ENCODE measurements at places on chromosomes 11 and 22.
A peak's percentile ranks its signal among the peaks of the same experiment; 100 is the strongest.

- no peak for DNase-seq
Observed at GRCh38 chr11:109526931-109527330, 104.9 kb downstream of the C11orf87 start.

GRCh38 chr11:25928076-25928475, 403.9 kb upstream of the ANO3 start:
- no peak for DNase-seq

DNA sequence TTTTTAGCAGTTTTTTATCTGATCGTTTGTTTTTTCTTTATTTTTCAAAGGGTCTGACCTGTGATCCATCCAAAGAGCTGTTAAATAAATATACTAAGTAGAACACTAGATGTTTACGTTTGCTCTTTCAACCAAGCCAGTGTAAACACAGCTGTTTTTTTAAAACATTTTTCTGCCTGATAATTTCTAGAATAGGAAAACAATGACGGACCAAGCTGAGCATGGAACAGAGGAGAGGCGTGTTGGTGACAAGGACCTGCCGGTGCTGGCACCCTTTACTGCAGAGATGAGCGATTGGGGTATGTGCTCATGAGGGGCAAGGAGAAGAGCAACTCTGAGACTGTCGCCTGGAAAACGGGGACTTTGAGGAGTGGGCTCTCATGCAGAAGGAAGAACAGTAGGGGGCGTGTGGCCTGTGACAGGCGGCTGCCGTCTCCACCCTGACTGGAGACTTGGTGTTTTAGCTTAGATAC, 28.6 kb upstream of the PANX2 start:
- no peak for DNase-seq

DNA sequence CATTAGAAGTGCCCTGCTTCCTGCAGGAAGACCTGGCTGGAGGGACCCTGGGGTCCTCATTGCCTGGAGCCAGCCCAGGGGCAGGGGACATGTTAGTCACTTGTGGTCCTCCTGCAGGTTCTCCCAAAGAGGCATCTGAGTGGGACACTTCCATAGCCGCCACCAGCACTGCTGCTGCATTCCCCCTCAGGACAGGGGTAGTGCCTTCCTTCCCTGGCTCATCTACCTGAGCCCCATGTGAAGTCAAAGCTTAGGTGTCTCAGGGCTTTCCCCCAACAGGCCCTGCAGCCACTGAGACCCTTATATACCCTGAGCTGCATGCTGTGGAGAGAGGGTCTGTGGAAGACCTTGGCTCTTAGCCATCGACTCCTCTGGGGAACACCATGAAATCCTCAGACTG, 45.0 kb upstream of the VPREB1 start:
- DNase-seq = no peak

DNA sequence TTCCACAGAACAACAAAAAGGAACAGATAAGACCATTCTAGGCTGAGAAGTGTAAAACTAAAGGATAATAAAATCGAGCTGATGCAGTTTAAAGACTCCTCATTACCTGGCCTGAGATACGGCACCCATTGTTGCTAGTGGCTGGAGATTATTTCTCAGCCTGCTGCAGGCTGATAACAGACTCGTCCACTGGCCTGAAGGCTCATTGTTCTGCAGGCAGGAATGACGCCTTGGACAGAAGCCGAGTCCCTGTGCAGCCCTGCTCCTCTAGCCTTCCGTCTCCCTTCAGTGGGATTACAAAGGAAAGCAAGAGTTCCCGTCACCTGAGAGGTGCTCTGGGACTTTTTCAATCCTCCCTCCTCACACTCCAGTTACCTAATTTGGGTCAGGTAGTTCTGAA, 1065.3 kb downstream of the OPCML start:
- no peak for DNase-seq

GRCh38 chr11:72744474-72744873, 7.7 kb downstream of the ARAP1 start:
- no peak for DNase-seq

GRCh38 chr11:116862185-116862584, 24.8 kb upstream of the APOA1 start:
- no peak for DNase-seq

- DNase-seq = no peak
Observed at GRCh38 chr11:1630271-1630670, 696 bp downstream of the KRTAP5-5 start.

- DNase-seq = no peak
Observed at GRCh38 chr11:132895340-132895739, 637.0 kb downstream of the OPCML start.

DNA sequence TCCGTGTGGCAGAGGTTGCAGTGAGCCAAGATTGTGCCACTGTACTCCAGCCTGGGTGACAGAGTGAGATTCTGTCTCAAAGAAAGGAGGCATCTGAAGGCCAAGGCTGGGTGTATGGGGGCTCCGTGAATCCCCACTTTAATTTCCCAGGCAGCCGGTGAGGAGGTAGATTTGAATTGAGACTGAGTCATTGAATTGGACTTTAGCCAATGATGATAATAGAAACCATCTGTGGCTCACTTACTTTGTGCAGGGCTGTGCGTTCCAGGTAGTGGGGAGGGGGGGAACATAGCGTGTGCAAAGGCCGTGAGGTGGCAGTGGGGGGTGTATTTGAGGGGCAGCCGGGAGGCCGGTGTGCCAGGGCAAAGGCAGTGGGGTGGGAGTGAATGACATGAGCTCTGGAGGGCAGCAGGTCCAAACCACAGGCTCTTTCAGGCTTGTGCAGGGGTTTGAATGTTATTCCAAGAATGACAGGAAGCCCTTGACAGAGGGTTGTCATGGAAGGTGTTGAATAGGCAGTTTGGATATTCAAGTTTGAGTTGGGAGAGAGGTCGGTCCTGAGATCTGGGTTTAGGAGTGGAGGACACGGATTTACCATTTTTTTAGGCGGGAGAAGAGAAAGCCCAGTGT, 6.1 kb downstream of the ARHGAP8 start:
- DNase-seq = no peak

GRCh38 chr22:41021061-41021612, 70.0 kb downstream of the RBX1 start:
- no peak for DNase-seq

GRCh38 chr11:31069447-31070205, 299.9 kb downstream of the DCDC1 start:
- DNase-seq = no peak

DNA sequence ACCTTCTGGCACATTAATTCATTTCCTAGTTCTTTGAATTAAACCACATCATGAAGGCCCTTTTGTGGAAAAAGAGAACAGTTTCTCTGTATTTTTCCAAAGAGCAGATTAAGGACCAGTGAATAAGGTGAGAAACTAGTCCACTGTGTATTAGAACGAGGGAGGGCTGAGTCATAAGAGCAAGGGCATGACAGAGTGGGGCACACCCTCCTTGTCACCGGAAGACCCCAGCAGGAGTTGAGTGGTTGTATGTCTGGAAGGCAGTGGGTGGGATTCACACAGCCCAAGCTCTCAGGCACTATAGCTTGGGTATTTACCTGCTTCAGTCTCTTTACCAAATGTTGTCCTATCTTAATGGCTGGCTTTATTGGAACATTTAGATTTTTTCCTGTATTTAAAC, 86.8 kb downstream of the BMAL1 start:
- peak; percentile 59 for DNase-seq

- peak; percentile 98 for DNase-seq
Observed at GRCh38 chr11:64996710-64997380, at the start of gene BATF2. Gene BATF2, minus strand, starts transcription at chr11:64996971. Its CDS starts 57 bp downstream, at chr11:64996914.

GRCh38 chr11:70944636-70945035, 307.7 kb downstream of the SHANK2 start:
- no peak for DNase-seq

DNA sequence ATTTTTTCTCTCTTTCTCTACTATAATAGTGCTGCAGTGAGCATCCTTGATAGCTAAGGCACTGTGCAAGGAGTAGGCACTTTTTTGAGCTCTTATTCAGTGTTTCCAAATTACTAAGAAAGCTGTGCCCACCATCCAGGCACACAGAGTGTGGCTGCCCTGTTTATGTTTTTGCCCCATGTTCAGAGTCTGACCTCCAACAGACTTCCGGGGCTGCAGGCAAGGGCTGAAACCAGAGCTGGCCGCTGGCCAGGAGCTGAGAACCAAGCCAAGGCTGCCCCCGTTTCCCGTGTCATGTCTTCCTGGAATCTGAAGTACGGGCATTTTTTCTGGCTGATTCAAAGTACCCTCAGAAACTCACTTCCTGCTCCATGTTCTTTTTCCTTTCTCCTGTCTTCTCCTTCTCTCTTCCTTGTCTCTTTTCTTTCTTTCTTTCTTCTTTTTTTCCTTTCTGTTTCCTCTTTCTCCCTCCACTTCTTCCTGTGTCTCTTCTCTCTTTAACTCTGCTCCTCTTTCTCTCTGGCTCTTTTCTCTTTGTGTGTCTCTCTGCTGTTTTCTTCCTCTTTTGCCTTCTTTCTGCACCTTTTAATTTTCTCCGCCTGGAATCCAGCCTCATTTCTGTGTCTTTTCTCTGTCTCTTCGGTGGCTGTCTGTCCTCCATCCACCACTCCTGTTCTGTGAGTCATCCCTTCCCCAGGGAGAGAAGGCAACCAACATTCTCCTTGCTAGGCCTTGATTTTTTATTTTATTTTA, 17.0 kb upstream of the KCTD14 start:
- peak; percentile 80 for DNase-seq

DNA sequence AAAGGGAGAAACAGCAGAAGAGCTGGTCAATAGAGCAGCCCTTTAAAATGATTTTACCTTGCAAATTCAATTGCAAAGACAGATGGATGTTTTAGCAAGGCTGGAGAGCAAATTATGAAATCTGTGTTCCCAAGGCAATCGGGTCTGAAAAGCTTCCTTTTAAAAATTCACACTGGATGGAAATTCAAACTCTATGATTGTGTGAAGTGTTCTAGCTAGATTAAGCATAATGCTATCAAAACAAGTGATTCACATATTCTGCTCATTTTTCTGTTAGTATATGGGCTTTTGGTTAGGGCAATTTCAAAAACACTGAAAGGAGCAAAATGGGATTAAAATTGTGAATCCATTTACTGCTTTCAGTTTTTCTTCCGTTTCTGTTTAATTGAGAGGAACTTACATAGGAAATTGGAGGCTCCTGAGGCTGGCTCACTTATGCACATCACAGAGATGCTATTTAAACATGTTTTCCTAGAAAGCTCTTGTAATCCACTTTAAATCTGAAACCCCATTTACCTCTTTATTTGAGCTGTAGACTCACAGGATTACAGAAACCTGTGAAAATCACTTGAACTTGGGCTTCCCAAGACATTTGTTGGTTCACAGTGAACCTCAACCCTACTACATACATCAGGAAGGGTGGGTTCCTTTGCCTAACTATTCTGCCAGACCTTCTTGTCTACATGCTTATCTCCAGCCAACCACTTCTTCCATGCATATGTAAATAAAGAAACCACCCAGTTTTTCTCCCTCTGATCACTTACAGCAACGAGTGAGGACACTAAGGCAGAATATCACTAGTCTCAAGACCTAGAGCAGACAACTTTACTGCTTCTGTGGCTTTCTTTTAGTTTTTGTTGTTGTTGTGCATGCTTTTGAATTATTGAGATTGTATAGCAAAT, 201.9 kb upstream of the PITPNB start:
- no peak for DNase-seq

GRCh38 chr22:35301372-35301874, 1.7 kb downstream of the TOM1 start:
- DNase-seq = no peak

GRCh38 chr11:64605244-64605560, 14.2 kb downstream of the SLC22A12 start:
- no peak for DNase-seq

DNA sequence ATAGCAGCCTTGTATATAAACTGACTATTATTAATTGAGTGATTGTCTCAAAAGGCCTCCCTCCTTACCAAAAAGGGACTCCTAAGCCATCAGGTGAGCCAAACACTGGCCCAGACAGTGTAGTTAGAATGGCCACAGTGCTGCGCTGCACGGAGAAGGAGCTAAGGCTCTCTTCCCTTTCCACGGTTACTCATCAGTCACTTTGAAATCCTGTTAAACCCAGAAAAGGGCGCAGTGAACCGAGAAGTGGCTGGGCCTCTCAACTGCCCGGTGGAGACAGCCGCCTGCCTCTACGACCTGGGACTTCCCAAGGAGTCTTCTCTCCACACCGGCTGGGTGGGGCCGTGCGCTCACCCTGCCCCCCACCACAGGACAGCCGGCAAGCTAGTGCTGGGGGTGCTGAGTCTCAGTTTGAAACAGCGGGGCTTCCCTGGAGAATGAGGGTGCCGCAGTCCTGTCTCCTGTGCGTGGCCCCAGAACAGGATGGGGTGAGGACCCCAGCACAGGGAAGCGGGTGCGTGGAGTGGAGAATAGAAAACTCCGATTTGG, 1.3 kb downstream of the MYH9 start:
- DNase-seq = no peak

GRCh38 chr22:48797731-48798130, 1029.9 kb downstream of the BRD1 start:
- DNase-seq = no peak

DNA sequence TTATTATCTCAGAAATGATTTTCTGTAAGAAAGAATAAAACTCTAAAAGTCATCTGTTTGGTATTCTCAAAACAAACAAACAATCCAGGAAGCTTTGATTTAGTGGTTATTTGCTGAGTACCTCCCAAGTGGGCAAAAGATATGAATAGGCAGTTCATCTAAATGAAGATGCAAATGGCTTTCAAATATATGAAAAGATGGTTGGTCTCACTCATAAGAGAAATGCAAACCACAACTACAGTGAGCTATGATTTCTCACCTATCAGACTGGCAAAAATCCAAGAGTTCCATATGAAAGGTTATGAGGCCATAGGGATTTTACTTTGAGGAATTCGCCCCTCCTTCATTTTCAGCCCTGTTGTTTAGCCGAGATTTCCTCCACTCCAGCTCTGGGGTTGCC, 11.3 kb upstream of the P2RY2 start:
- no peak for DNase-seq

- DNase-seq = no peak
Observed at GRCh38 chr22:23419931-23420330, 160.2 kb downstream of the IGLL1 start.

DNA sequence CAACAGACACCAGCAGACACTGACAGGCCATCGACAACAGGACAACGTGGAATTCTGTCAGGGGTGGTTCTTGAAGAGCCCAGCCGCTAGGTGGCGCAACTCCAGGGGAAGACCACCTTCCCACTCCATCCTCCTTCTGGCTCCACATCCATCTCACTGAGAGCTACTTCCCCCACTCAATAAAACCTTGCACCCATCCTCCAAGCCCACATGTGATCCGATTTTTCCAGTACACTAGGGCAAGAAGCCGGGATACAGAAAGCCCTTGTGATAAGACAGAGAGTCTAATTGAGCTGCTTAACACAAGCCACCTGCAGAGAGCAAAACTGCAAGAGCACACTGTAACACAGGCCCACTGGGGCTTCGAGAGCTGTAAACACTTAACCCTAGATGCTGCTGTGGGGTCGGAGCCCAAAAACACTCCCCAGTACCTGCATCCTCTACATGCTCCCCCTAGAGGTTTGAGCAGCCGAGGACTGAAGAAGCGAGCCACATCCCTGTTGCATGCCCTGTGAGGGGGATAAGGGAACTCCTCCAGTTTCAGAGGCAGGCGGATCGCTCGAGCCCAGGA, 11.5 kb upstream of the RAB39A start:
- peak; percentile 60 for DNase-seq

- DNase-seq = no peak
Observed at GRCh38 chr11:15228331-15228849, 113.7 kb downstream of the INSC start.

GRCh38 chr11:7967826-7968225, 2.6 kb upstream of the NLRP10 start:
- no peak for DNase-seq
